ENCODE measurements at places on chromosomes 1 and 21.

DNA sequence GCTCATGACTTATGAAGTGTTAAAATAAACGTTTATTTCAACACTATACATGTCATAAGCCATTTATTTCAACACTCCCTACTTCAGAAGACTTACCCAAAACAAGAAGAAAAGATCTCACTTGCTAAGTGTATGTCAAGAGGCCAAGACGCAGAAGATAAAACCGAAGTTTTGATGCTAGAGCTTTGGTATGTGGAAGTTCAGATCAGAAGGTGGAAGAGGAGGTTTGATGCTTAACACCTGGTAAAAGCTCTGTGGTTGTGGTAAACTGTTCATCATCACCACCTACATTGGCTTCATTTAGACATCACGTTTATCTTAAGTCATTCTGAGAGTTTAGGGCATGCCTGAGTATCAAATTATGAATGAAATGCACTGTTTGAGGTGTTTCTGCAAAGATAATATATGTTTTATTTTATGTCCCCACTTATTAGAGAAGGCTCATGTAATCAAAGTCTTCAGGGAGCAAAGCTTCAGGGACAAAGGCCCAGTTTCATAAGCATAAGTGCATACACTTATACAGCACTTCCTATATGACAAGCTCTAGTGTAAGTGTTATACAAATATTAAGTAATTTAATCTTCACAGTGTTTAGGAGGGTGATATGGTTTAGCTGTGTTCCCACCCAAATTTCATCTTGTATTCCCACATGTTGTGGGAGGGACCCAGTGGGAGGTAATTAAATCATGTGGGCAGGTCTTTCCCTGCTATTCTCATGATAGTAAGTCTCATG, 533.3 kb downstream of the PTBP2 start:
- DNase-seq, result no peak

DNA sequence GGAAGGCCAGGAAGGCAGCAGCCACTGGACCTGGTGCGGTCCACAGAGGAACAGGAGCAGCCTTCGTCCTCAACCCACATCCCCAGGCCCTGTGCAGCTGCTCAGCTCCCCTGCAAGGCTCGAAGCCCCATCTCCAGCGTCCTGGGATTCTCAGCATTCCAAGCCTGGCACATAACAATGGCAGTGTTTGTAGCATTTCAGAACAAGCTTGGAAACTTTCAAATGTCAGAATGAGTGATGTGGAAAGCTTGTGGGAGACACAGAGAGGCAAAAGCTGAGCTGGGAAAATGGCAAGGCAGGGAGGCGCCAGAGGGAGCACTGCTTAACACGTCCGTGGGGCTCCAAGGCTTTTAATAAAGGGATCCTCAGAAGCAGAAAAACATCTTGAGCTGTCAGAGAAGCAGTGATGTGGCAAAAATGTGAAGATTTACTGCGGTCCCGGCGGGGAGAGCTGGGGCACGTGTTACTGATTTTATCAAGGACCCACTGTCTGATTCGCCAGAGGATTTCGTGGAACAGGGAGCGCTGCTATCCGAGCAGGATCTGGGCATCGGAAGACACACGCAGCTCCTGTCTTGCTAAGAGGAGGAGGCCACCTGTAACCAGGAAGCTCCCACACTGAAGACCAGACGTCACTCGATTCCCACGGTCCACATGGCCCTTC, 38.1 kb downstream of the TOMM20 start:
- no peak for DNase-seq

DNA sequence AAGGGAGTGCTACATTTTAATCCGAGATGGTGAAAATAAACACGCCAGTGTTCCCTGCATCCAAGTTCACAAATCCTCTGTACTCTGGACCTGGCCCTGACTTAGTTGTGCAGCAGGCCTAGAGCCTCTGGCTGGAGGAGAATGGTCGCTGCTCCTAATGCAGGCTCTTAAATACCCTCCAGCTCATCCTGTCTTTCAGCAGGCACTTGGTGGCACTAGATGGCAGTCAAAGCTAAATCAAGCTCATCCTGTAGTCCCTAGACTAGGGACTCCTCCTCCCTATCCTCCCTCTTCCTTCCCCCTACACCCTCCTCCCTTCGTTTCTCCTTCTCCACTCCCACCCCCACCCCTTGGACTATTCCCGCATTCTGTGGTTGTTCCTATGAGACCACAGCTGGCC, 41.6 kb upstream of the MTR start:
- no peak for DNase-seq

DNA sequence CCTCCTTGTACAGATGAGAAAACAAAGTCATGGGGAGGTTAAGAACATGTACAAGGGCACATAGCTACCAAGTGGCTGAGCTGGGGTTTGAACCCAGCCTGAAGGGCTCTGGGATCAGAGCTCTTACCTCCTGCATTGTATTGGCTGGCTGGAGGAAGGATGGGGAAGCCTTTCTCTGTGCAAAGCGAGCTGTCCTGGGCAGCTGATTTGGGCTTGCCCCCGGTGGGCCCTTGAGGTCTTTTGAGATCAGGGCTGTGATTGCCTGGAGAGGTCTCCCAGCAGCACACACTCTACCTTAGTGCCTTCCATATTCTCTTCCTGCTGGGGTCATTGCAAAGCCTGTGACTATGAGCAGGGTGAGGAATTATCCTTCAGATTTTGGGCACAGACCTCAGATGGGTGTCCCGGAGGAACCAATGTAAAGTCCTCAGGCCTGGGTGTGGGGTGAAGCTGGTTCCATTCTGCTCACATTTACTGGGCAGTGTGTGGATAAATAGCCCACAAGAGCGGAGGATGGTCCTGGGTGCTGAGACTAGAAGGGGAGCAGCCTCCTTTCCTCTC, 53.3 kb upstream of the EPS8L3 start:
- DNase-seq, result no peak

GRCh38 chr1:78630600-78630999, 10.4 kb downstream of the IFI44L start:
- no peak for DNase-seq

DNA sequence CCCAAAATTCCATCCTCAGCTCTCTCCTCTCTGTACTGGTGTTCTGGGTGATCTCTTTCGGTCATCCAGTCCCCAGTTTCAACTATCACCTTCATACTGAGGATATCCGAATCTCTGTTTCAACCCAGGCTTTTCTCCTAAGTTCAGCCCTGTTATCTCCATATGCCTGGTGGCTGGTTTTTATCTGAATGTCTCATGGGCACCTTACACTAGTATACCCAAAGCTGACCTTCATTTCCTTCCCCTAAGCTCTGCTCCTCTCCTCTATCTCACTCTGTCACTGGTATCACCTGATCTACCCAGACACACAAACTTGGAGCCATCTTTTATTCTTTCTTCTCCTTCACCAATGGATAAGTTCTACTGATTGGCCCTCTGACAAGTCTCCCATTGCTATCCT, 53.0 kb downstream of the LRRC71 start:
- DNase-seq, result no peak

DNA sequence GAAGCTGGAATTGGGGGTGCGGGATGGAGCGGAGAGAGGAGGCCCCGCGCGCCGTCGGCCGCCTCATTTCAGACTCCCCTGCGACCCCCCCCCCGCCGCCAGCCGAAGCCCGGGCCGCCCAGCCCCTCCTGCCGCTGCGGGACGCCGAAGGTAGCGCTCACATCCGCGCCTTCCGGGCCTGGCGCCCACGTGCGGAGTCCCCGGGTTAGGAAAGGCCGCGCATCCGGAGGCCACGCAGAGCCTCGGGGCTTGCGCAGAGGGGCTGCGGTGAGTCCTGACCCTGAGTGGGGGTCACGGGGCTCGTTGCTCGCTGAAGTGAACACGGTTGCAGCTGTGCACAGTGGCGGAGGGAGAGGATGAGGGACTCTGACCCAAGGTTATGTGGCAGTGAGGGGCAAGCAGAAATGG, 552 bp upstream of the ZNF496 start:
- DNase-seq, result no peak

- no peak for DNase-seq
These were observed 80.4 kb downstream of the ADARB1 start for GRCh38 chr21:45154511-45155508.

DNA sequence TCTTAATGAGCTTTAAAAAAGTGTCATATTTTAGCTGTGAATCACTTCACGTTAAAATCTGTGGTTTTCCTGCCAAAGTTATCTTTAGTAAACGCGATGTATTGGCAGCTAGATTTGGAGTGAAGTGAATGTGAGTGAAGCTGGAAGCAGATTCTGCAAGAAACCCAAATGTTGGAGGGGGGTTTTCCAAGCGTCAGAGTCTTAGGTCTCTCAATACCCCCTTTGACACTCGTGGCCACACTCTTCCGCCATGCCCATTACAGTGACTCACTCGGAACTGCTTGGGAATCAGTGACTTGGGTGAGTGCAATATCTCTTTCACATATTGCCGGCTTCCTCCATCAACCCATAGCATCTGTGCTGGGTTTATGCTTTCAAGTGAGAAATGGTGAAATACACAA, 17.5 kb downstream of the B3GALT5 start:
- DNase-seq, result no peak

- no peak for DNase-seq
These were observed 123.2 kb downstream of the NR5A2 start for GRCh38 chr1:200150721-200151120.

DNA sequence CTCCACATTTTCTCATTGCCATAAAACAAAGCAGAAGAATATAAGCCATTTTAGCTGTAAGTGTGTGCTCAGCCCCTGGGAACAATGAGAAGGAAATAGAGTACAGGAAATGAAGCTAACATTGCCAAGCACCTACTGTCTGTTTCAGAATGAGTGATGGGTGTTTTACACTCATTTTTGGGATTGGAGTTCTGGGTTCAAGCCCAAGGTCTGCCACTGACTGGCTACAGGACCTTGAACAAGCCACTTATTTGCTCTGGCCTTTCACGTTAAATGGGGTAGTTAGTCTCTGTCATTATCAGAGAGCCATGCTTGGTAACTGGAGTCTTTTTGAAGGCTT, 80.7 kb upstream of the KAZN start:
- DNase-seq, result no peak

DNA sequence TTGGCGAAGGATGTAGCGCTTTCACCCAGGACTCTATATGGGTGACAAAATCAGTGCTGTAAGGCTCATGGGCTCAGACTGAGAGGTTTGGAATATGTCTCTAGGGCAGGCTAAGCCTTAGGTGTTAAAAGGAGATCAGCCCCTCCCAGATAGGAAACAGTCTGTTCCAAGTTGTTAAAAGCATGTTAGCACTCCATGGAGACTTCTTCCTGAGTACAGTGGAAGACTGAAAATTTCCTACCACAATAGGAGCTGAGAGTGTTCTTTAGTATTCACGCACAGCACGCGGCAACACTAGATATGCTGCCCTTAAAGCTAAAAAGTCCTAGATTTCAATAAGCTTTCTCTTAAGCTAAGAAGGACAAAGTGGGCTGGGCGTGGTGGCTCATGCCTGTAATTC, 122.1 kb downstream of the TRABD2B start:
- no peak for DNase-seq

GRCh38 chr1:101081496-101082488, 56.2 kb upstream of the DPH5 start:
- no peak for DNase-seq

DNA sequence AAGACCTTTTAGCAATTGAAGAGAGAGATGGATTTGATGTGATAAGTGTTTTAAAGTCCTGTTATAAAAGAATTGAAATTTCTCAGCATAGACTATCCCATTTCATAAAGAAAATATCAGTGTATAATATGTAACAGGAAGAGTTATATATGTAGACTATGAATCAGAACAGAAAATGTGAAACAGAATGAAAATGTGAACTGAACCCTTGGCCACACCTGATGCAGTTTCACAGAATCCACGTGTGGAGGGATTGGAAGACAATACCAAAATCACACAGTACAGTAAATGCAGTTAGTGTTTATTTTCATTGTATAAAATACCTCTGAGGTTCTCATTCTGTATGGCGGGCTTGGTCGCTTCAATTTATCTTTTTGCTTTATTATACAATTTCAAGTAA, 9.9 kb upstream of the SLAMF1 start:
- DNase-seq, result no peak

- DNase-seq, result no peak
These were observed 607.6 kb upstream of the ADGRL4 start for GRCh38 chr1:79614106-79614505.

GRCh38 chr1:85015826-85016225, 18.9 kb upstream of the MCOLN2 start:
- DNase-seq, result no peak

GRCh38 chr1:234639961-234640360, 30.0 kb upstream of the IRF2BP2 start:
- no peak for DNase-seq

- DNase-seq, result no peak
These were observed 414.1 kb upstream of the ESRRG start for GRCh38 chr1:217137210-217137881.

DNA sequence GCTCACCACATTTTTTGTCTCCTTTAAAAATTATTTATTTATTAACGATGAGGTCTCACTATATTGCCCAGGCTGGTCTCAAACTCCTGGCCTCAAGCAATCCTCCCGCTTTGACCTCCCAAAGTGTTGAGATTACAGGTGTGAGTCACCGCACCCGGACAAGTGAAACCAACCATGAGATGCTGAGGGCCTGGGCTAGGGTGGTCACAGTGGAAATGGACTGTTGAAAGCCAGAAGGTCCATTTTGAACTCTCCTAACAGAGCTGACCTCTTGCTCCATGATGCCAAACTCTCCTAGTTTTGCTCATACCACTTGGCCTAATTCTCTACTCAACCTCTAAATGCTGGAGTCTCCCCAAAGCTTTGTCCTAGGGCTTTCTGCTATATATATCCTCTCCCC, 109.1 kb downstream of the SLC45A1 start:
- no peak for DNase-seq

- DNase-seq, result no peak
These were observed 18.8 kb downstream of the CEP350 start for GRCh38 chr1:179973198-179974110.

- DNase-seq, result no peak
These were observed 7.5 kb downstream of the FHAD1 start for GRCh38 chr1:15254559-15254958.

DNA sequence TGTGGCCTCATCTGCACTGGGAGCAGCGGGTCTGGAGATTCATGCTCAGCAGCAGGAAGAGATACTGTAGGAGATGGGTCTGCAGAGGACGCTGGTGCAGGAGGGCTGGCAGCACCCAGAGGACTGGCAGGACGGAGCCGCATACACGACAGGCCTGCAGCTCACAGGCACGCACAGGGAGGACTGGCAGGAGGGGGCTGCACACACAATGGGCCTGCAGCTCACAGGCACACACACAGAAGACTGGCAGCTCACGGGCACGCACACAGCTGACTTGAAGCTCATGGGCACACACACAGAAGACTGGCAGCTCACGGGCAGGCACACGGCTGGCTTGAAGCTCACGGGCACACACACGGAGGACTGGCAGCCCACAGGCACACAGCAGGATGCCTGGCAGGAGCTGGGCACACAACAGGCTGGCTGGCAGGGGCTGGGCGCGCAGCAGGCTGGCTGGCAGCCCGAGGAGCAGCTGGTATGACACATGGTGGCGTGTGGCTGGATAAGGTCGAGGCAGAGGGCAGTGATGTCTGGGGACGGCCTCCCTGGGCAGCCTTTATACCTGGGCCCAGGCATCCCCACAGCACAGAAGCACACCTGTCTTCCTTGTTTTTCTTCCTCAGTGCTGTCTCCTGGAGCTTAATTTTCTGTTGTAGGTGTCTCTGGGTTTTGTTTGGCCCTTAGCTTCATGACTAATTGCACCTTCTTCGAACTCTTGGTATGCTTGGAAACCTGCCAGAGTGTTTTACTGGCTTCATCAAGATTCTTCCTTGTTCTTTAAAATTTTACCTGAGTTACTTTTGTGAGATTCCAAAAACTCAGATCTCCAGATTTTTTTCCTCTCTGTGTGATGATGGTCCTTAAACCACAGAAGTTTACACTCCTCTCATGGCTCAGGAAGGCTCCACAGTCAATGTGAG, at the start of gene KRTAP12-2:
Gene KRTAP12-2, minus strand, starts transcription at position 527 of the 920 bp plus-strand sequence. Its CDS starts 41 bp downstream, at position 486.
- no peak for DNase-seq

- DNase-seq, result no peak
These were observed 31.0 kb downstream of the ILDR2 start for GRCh38 chr1:166944186-166944967.

- DNase-seq, result no peak
These were observed 41.8 kb downstream of the RUNX1 start for GRCh38 chr21:35007348-35007747.

Measured in activated naive CD4-positive, alpha-beta T cell (primary cell).